ENCODE measurements at places on chromosomes 1 and 21.

- DNase-seq, result no peak
These were observed 44.2 kb upstream of the LAPTM5 start for GRCh38 chr1:30801771-30802198.

GRCh38 chr1:84348759-84349158 is 47.3 kb downstream of the SAMD13 start:
- no peak for DNase-seq

- no peak for DNase-seq
These were observed 10.6 kb upstream of the NGF start for GRCh38 chr1:115348636-115349035.

GRCh38 chr1:88980870-88981269 is 11.6 kb downstream of the KYAT3 start:
- DNase-seq, result no peak

GRCh38 chr1:45155957-45156356 is 50.4 kb downstream of the ZSWIM5 start:
- no peak for DNase-seq

DNA sequence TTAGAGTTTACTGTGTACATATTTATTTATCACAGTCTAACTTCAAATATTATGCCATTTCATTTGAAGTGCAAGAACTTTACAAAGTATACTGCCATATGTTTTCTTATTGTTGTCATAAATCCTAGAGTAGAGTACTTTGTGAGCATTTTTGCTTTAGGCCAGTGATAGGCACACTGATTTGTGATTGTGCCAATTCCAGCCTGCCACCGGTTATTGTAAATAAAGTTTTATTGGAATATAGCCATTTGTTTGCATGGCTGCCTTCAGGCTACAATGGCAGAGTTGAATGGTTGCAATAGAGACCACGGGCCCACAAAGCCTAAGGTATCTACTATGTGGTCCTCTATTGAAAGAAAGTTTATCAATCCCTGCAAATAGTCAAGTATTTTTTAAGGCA is 175.8 kb upstream of the GALNT2 start:
- DNase-seq, result no peak

- DNase-seq, result no peak
These were observed 18.8 kb downstream of the LBR start for GRCh38 chr1:225409051-225409450.

DNA sequence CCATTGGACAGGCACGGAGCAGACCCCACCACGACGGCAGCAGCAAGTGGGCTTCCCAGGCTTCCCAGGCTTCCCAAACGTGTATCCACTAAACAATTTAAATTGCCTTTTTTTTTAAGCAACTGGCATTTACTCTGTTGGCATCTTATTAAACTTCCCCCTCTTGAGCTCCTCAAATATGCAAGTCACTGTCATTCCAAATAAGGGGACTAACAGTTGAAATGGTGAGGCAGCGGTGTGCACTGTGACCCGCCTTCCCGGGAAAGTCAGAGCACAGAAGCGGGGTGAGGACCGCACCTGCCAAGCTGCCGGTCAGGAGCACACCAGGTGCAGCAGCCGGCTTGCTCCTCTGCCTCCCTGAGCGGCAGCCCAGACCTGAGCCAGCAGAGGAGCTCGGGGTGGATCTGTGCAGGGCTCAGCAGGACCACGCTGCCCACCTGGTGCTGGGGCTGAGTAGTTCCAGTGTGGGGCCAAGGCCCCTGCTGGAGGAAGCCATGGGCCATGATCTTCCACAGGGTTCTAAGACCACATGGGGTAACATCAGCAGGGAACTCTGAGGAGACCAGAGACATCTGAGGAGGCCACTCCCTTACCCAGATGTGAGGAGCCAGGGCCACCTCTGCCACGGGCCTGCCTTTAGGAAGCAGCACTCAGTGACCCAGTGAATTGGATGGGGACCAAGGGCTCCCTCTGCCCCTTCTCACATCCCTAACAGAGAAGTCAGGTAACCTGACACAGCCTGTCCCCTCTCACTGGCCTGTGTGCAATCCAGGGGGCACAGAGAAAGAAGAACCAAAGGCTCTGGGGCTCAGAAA is 245.4 kb downstream of the NPHP4 start:
- no peak for DNase-seq

All from non-pigmented ciliary epithelial cell (primary cell).